ENCODE measurements at places on chromosomes 2 and 18.

- no peak for DNase-seq
Measured at GRCh38 chr18:42374961-42375360, 419.9 kb downstream of the PIK3C3 start.

- no peak for DNase-seq
Measured at GRCh38 chr2:217114117-217114516, 254.3 kb upstream of the TNP1 start.

DNA sequence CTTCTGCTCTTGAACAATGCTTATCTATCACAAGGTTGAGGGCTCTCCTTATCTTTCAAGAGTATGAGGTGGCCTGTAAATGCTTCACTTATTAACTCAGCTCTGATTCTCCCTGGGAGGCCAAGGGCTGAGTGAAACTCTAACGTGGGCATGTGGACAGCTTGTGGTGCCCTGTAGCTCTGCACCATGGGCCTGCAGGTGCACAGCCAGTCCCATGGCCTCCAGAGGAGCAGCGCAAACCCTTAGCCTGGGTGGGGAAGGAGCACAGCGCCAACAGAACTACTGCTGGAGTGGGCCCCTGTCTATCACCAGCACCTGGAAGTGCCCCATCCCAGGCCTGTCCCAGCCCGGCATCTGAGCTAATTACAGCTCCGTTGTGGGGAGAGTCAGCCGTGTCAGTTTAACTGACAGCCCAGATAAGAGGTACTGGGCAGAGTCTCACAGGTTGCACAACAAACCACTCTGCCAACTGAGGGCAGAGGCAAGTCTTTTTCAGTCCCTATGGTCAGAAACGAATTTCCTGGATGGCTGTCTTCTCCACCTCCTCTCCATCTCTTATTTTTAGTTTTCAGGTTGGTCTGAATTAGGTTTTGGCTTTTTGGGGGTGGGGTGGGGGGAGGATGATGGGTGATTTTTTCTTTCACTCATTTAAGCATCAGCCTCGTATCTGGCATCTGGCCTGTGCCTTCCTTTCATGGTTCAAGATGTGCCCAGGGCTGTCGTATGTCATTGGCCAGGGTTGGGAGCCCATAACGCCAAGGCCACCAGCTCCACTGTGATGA, 219.5 kb downstream of the BCL2 start:
- DNase-seq = no peak

DNA sequence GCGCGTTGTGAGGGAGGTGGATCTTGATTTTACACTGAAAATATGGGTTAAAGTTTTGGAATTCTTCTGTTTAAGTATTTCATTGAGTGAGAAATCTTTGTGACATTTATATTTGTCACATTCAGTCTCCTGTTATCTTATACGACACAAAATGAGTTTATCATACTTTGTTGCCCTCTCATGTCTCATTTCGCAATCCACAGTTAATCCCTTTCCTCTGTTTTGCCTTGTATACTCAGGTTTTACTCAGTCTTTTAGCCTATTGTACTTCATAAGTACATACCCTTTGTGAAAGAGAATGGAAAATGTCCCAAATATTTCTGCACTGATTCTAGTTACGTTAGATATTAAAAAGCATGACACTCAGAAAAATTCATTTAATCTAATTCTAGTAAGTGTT, 142.7 kb downstream of the ATP9B start:
- DNase-seq = no peak

DNA sequence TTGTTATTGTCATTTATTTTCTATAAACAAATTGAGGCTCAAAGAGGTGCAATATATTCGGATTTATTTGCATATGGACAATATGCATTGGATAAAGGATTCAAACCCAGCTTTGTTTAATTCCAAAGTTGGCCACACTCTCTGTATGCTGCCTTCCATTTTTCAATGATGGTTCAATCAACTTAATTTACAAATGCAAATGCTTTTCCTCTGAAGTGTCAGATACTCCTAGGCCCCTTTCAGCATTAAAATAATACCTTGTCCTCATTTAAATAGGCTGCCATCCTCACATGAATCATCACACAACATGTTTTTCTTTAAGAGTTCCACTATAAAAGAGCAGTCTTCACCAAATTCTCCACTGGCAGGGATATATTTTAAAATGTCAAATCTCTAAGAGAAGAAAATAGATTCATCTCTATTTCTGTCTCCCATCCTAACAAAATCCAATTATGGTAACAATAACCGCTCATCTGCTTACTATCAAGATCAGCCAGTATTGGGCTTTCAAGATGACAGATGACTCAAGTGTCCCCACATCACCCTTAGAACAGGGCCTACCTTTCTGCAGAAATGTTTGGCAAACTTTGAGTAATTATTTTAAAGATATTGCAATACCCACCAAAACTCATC, 114.8 kb downstream of the SCG2 start:
- DNase-seq = no peak

DNA sequence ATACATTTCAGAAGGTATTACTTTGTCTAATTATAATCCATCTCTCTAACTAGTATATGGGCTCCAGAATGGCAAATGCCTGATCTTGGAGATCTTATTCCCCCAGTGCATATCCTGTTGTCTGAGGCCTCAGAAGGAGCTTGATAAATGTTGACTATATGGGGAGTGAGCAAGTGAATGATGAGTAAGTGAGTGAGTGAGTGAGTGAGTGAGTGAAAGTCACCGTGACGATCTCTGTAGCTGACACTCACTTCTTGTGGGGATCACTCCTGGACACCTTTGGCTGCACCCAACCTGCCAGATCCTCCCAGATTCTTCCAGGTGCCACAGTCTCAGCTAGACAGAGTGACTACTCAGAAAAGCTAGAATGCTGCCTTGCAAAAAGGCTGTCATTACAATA, 2.8 kb downstream of the XDH start:
- no peak for DNase-seq

DNA sequence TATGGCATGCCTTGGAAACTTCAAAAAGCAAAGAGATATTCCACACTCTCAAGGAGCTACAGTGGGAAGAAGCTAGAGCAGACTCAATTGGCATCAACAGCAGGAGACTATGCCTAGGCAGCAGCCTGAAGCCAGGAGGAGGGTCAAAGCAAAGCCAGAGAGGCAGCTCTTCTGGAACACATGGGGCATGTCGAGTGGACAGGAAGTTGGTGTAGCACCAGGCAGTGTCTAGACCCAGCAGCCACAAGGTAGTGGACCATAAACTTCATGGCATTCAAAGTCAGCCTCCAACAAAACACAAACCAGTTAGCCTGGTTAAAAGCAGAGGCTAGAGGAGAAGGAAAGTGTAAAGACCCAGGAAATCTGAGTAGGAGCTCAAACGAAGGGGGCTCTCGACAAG, 311.2 kb upstream of the PKDCC start:
- DNase-seq = no peak

GRCh38 chr2:224584785-224585210, 365 bp downstream of the CUL3 start:
- peak; percentile 37 for DNase-seq

DNA sequence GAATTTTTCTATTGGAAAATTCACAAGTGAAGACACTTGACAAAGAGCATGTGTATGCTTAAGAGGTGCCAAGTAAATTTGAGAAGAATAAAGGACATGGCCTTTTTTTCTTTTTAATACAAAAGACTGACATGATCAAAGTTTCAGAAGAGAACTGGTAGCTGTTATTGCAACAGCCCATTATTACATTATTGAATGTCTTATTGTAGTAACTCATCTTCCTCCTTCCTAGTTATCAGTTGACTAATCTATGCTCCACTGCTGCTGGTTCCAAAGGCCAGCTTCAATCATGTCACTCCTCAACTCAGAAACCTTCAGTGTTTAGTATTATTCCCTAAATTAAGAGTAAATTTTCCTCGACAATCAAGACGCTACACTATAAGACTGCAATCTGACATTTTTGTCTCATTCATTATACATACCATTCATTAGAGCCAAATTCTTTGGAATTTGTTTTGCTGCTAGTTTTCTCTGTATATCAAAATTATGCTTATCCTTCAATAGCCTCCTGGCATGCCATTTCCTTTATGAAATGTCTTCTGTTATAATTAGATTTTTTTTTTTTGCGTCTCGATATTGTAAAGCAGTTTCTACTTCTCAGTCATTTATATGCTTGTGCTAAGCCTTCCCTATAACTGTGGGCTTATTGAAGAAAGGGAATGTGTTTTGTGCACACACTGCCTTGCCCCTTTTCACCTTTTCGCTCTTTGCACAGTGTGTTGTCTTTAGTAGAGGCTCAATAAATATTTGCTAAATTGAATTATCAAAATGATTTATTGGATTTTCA, 27.9 kb downstream of the ITGA4 start:
- DNase-seq = no peak

- no peak for DNase-seq
Measured at GRCh38 chr18:44979748-44980147, 299.1 kb downstream of the SETBP1 start.

- DNase-seq = no peak
Measured at GRCh38 chr18:54807303-54807702, 21.0 kb upstream of the RAB27B start.
